Cortex of kidney (tissue), 1 donor: ENCODE measurements at places on chromosomes 11 and 22.

DNA sequence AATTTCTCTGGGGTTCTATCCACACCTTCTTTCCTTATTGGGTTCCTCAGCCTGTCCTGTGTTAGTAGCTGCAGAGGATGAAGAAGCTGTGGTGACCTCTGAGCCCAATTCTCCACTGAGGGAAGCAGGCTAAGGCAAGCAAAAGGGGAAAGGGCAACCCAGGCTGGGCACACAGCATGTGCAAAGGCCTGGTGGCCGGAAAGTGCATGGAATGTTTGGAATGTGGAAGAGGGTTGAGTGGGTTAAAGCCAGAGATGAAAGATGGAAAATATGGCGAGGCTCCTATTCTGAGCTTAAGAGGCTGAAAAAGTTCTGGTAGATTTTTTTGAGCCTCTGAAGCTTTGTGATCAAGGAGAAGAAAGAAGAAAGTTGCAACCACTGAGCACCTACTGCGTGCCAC is 247.1 kb downstream of the MIAT start:
- DNase-seq: no peak

DNA sequence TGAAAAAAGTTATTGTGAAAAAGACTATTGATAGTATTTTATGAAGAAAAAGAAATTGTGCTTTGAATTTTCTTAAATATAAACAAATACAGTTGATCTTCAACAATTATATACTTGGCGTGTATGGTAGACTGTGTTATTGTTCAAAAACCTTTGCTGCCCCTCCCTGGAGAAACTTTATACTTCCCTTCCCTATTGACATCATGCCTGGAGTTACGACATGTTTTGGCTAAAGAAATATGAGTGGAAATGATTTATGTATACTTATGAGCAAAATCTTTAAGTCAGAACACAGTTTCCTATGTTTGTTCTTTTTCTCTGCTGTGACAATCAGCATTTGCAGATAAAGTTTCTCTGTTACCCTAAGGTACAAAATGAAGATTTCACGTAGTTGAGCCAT is 243.8 kb downstream of the TMEM135 start:
- DNase-seq: no peak

- DNase-seq: no peak
Observed at GRCh38 chr22:26229910-26230309, 60.6 kb downstream of the SEZ6L start.

DNA sequence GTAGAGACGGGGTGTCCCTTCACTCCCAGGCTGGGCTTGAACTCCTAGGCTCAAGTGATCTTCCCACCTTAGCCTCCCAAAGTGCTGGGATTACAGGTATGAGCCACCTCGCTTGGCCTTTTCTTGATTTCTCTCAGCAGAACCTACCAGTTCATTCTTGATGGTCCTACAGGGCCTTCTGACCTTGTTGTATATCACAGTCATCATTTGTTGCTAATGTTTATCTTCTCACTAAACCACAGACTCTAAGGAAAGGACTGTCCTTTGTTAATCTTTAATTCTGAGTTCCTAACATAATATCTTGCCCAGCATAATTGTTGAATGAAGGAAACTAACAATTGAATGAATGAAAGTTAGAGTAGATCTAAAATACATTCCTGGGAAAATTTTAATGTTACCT is 22.0 kb upstream of the ZC3H12C start:
- DNase-seq: no peak

DNA sequence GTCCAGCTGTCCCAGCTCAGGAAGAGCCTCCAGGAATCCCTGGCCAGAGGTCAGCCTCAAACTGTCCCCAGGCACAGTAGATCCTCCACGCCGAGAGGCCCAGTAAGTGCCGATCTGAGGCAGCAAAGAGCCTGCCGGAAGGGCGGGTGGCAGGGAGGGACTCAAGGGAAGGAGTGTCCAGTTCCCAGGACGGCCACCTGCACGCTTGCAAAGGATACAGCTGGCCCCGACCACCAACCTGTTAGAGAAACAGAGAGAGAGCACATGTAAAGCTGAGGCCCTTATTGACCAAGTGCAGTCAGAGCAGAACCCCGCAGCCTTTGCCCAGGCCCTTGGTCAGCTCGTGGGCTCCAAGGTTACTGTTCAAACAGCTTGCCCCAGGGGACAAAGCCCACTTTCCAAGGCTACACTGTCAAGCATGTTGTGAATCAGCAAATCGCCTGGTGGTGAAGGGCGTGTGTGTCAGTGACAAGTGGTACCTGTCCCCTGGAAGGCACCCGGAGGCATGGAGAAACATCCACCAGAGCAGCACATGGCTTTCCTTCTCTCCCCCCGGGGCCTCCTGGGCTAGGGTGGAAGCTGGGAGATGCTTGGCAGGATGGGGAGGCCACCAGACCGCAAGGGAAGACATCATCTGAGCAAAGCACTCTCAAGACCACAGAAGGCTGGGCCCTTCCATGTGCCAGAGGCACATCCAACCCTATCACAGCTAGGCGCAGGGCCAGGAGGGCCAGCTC is 42.6 kb upstream of the COMT start:
- DNase-seq: no peak

- DNase-seq: no peak
Observed at GRCh38 chr22:45670981-45671782, 452 bp upstream of the ATXN10 start.
